ENCODE measurements at places on chromosomes 1 and 21.

- peak; percentile 74 for DNase-seq
Measured at GRCh38 chr1:160726498-160727315, 12.3 kb upstream of the SLAMF7 start.

GRCh38 chr21:31929548-31929947 is 56.7 kb downstream of the HUNK start:
- no peak for DNase-seq

DNA sequence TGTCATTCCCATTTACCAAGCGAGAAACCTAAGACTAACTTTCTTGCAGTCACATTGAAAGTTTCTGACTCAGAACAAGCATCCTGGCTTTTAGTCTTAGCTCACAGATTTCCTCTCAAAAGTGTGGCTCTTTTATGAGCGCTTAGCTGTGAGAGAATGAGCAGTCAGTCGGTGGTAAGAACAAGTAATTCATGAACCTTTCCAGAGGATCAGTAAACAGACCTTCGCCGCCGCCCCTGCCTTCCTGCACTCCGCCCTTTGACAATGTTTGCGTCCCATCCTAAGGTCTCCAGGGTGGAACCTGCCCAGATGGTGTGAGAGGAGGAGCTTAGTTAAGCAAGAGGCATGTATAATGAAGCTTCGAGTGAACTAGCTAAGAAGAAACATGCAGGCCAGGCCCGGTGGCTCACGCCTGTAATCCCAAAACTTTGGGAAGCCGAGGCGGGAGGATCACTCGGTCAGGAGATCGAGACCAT is 142.4 kb downstream of the GLUL start:
- DNase-seq, result no peak

- no peak for DNase-seq
Measured at GRCh38 chr1:231199868-231200267, 38.0 kb downstream of the TRIM67 start.

DNA sequence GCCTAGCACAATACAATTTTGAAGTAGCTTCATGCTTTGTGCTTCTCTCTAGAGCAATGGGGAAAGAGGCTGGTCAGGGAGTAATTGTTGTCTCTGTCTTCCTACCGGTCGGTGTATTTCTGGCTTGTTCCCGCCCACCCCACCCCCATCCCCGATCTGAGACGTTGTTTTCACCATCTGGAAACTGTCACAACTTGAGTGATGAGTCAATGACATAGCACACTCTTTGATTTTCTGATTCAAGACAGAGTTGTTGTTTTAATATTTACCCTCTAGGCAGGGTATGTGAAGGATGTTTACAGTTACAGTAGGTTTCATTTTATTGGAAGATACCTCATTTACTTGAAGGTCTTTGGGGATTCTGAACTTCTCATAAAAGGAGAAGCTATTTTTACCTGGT is 7.0 kb downstream of the IL12RB2 start:
- DNase-seq, result no peak

- no peak for DNase-seq
Measured at GRCh38 chr1:78472851-78473496, 17.8 kb upstream of the PTGFR start.

GRCh38 chr1:72283307-72284083 is 1.2 kb upstream of the NEGR1 start:
- DNase-seq, result no peak

All from iPS DF 19.7 (cell line).